Uterus (tissue), 4 donors: ENCODE measurements at places on chromosomes 16 and 17.

- no peak for DNase-seq
Observed at GRCh38 chr17:2867441-2868424, 71.5 kb downstream of the RAP1GAP2 start.

DNA sequence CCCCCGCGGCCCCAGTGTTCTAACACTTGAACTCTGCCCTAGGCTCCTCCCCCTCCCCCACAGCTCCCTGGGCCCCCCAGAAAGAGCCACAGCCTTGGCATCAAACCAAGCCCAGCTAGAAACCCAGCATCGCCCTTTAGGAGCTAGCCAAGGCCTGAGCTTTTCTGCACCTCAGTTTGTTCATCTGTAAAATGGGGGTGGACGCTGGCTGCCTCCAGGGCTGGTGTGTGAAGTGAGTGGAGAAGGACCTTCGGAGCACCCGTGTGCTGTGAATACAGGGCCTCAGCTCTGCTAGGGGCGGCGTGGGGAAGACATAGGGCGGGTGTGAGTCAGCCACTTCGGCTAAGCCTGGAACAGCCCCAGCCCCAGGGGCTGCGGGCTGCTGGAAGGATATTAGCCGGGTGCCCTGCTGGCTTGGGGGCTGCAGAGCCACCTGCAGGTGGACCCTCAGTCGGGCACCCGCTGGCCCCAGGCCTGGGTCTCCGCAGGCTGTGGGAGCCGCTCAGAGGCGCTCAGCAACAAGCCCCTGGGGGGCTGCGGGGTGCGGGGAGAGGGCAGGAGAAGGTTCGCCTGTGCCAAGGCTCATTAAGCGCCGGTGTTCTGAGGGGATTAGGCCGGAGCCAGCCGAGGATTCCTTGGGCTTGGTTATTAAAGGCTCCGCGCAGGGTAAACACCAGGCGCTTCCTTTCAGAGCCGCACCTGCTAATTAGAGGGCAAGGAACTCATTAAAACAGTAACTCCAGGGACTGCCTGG, 217.0 kb upstream of the CIBAR2 start:
- DNase-seq, result no peak

- DNase-seq, result no peak
Observed at GRCh38 chr17:13582776-13583547, 18.8 kb downstream of the HS3ST3A1 start.

DNA sequence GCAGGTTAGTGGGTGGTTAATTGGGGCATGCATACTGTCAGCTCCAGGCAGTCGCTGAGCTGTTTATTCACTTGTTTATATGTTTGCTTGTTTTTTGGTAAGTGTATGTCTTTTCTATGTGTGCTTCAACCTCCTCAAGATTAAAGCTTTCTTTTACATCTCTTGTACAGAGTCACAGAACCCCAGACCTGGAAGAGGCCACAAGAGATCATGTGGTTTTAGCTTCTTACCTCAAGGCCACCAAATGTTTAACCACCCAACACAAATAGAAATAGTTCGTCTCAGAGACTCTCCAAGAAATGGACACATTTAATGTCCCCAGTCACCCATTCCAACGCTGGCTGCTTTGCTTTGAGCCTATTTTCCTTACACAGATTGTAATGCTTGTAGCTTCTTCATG, 11.8 kb upstream of the TMEM98 start:
- no peak for DNase-seq

DNA sequence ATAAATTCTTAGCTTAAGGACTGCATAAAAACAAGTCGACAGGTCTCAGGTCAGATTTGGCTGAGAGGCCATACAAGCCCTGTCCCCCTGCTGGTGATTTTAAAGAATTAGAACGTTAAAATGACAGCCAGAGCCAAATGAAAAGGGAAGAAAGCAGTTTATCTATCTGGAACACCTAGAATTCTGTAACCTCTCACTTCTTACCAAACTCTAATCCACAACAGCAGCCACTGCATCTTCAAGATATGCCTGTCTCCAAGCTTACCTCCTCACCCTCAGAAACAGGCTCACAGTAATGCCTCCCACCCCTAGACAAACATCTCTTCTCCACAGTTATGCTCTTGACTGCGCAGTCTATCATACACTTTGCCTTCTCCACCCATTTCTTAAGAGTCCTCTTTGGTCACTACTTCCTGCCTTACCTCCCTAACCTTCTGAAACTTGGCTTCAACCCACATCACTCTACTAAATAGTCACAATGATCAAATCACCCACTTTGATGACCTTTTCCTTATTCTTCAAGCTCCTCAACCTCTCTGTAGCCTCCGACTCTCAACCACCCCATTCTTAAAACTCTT, 14.2 kb downstream of the ANKFY1 start:
- no peak for DNase-seq
